ENCODE measurements at places on chromosomes 2 and 18. TPM values are rescaled to one million over a fixed set of nuclear protein-coding genes. Genes with fewer than 3 reads are reported as not detected.

Gene ABI2
- total RNA-seq: 118 TPM

Gene LYPD6B
- total RNA-seq: 6.8 TPM

Gene INHBB
- total RNA-seq: 25.7 TPM

Gene THSD7B
- total RNA-seq: 30.6 TPM

Gene CRYGC
- total RNA-seq: 1,741 TPM

Gene TPO
- total RNA-seq: 2.0 TPM

Gene ZNF514
- total RNA-seq: 38.0 TPM

Gene MAPRE3
- 21.6 TPM for total RNA-seq

Gene TMBIM1
- total RNA-seq: 56.5 TPM

Gene LYG2
- total RNA-seq: not detected

Gene GKN1
- total RNA-seq: not detected

Gene TXNDC2
- total RNA-seq: not detected

Gene SERPINB3
- not detected for total RNA-seq

Gene AQP12A
- not detected for total RNA-seq

Gene EFR3B
- 32.6 TPM for total RNA-seq

Gene SERPINB4
- total RNA-seq: not detected

Gene SPP2
- total RNA-seq: not detected

Gene C18orf32
- 51.0 TPM for total RNA-seq

Gene DAPL1
- 64.9 TPM for total RNA-seq

Gene ZBTB7C
- total RNA-seq: 15.1 TPM

Gene ALPG
- not detected for total RNA-seq

Gene ALK
- 9.5 TPM for total RNA-seq

Gene PSMG2
- total RNA-seq: 50.5 TPM

Gene FOXI3
- total RNA-seq: 7.1 TPM

Gene CHRNG
- 2.0 TPM for total RNA-seq
